ENCODE measurements at places on chromosomes 5 and 9. TPM values are rescaled to one million over a fixed set of nuclear protein-coding genes. Genes with fewer than 3 reads are reported as not detected.

The ORM2 gene
- total RNA-seq, result not detected

DNA sequence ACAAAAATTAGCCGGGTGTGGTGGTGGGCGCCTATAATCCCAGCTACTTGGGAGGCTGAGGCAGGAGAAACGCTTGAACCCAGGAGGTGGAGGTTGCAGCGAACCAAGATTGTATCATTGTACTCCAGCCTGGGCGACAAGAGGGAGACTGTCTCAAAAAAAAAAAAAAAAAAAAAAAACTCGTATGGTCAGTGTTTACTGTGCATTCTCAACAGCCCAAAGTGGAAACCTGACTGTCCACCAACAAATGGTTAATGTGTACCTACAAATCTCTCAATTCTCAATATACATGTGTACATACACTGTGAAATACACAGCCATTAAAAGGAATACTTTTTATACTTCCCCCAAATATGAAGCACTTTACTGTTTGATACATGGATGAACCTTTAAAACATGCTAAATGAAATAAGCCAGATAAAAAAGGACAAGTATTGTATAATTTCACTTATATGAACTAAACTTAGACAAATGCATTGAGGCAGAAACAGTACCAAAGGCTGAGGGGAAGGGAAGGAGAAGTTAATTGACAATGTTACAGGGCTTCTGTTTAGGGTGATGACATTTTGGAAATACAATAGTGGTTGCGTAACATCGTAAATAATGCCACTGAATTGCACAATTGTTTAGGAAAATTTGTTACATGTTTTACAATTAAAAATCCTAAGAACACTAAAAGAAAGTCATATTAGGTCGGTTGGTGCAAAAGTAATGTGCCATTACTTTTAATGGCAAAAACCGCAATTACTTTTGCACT is 16.5 kb downstream of the DNAJA1 start:
- DNase-seq, result no peak

- DNase-seq, result no peak
These were observed 4.7 kb downstream of the APC start for GRCh38 chr5:112742424-112742823.

GRCh38 chr5:39533749-39534148 is 109.0 kb upstream of the DAB2 start:
- no peak for DNase-seq

The TSLP gene
- total RNA-seq, result 3.7 TPM

- DNase-seq, result no peak
These were observed 88.8 kb upstream of the SH3GL2 start for GRCh38 chr9:17490110-17490509.

The CFAP157 gene
- total RNA-seq, result not detected
